Neuronal stem cell (in vitro differentiated cells): ENCODE measurements at places on chromosomes 5 and 9.

GRCh38 chr5:119269061-119269944, 86.5 kb upstream of the TNFAIP8 start:
- peak; percentile 33 for DNase-seq

- no peak for DNase-seq
Measured at GRCh38 chr9:120473608-120474007, 106.4 kb downstream of the CDK5RAP2 start.

- DNase-seq: no peak
Measured at GRCh38 chr5:121271546-121271945, 580.1 kb upstream of the FTMT start.

DNA sequence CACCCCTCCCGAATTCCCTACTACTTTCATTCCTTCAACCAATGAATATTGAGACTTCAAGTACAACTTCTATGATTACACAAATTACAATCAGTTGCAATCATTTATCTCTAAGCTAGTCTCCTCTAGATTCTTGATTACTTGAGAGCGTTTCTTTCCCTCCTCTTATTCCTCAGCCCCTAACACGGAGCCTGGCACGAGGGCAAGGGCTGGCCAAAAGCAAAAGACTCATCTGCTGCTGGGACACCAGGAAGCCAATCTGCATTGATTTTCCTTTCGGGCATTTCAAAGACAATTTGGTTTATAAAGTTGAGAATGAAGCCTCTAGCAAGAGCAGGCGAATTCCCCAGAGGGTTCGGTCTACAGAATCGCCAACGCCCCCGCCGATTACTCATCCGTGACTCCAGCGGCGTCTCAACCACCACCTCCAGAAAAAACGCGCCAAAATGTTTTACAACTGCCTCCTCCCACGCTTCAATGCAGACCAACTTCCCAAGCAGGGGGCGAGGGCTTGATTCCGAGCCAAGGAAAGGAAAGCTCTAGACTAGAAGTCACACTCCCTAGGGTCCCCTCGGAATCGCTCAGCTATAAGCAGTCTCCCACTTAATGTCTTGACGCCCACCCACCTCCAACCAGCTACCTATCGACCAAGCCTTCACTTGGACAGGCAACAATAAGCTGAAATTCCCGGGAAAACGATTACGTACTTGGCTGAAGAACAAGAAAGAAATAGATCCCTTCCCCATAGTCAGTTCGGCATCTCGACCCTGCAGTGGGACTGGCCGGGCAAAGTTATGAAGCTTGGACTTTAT, 1.5 kb downstream of the PCSK1 start:
- no peak for DNase-seq

DNA sequence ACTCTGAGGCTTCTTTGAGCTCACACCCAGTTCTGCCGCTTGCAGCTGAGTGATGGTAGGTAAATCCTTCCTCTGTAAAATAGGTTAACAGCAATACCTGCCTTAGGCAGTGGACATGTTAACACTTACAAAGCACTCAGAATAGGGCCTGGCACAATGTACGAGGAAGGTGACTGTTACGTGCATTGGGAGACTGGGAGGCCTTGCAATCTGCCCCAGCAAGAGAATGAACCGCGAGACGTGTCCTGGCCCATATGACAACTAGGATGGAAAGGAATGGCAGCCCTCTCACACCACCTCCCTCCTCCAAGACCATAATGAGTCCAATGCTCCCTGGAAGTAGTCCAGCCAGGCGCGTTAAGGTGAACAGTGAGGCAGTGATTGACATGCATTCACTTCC, 23.1 kb upstream of the AKNA start:
- no peak for DNase-seq

DNA sequence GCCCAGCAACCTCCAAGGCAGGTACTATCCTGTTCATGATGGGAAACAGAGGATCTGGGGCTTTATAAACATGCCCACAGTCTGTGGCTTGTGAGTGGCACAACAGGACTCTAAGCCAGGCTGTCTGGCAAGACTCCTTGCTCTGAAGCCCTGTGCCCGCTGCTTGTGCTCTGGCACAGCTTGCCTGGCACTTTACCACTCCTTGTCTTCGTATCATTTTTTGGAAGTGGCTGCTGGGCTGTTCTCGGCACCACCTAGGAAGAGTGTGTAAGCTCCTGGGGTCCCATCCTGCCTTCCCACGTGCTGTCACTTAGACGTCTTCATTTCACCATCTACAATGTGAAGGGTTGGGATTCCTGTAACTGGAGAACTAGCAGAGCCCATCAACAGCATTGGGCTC, 59.3 kb upstream of the GLRX start:
- DNase-seq: no peak

GRCh38 chr5:139263536-139263935, 30.0 kb upstream of the MATR3 start:
- no peak for DNase-seq

- no peak for DNase-seq
Measured at GRCh38 chr5:116626945-116627679, 52.5 kb upstream of the SEMA6A start.

GRCh38 chr5:117776977-117777376, 1202.4 kb upstream of the SEMA6A start:
- DNase-seq: no peak

DNA sequence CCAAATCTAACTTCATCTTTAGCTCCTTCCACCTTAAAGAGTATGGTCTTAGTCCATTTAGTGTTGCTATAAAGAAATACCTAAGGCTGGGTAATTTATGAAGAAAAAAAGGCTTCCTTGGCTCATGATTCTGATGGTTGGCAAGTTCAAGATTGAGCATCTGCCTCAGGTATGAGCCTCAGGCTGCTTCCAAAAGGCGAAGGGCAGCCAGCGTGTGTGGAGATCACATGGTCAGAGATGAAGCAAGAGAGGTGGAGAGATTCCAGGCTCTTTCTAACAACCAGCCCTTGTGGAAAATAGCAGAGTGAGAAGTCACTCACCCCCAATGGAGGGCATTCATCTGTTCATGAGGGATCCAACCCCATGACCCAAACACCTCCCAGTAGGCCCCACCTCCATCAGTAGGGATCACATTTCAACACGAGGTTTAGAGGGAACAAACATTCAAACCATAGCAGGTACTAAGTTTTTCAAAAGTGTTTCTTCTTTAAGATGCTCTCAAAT, 225.9 kb downstream of the SGCD start:
- DNase-seq: no peak

DNA sequence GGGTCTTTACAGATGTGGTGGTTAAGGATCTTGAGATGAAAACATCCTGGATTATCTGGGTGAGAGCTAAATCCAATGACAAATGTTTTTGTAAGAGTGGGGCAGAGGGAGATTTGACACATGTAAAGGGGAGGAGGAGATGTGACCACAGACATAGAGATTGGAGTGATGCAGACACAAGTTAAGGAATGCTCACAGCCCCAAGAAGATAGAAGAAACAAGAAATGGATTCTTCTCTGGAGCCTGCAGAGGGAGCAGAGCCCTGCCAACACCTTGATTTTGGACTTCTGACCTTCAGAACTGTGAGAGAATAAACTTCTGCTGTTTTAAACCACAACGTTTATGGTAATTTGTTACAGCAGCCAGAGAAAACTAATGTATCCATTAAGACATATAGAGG, 21.7 kb downstream of the ITGA2 start:
- no peak for DNase-seq

DNA sequence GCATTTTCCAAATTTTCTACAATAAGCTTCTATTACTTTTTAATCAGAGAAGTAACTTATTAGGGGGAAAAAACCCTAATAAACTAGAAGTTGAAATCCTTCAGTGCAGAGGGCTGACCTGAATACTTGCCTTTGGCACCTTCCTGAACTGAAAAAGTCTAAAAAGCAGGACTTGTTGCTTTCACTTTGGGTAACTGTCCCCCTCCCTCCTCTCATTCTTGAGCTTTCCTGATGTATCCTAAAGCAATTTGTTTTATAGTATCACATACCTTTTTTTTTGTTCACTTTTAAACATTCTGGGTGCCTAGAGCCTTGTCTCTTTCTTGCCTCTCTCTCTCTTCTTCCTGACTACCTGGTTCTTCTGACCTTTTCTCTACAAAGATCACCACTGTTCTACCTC, 64.0 kb upstream of the ERBIN start:
- no peak for DNase-seq

- DNase-seq: no peak
Measured at GRCh38 chr5:129963359-129963758, 59.1 kb downstream of the CHSY3 start.

- DNase-seq: peak; percentile 85
Measured at GRCh38 chr9:78438211-78438610, 141.3 kb downstream of the PSAT1 start.

DNA sequence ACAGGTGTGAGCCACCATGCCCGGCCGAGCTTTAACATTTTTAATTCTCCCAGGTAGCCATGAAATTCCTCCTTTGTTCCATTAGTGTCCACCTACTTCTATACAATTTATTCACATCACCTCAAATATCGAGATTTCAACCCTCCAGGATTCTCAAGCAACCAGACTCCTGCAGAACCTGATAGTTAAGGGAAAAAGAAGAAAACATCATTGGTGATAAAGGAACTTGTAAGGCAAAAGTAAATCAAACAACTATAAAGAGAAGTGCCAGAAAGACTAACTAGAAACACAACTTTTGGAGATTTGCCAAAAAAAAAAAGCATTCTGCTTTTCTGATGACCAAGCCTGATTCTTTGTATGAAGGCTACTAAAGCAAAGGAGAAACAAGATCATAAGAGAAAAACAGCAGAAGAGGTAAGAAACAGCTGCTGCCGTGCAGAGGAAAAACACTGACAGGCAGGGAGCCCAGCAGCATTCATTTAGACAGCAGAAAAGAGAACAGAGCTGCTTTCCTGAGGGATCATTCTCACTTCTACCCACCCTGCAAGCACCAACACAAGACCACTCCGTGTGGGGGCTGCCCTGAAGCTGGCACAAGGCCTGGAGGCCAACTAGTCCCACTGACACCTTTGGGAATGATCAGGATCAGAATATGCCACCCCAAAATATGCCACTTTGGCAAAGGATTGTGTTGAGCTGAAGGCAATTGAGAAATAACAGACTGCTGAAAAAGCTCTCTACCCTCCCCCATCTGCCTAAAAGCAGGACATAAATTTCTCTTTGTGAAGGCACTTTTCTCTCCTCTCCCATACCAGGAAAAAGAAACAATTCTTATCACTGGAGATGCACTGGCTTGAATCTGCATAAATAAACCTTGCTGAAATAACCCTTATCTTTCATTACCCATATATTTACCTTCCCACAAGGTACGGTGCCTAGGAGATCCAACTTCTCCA, 75.1 kb downstream of the ALDH7A1 start:
- DNase-seq: no peak

- no peak for DNase-seq
Measured at GRCh38 chr5:52725808-52726207, 61.9 kb upstream of the ITGA1 start.

DNA sequence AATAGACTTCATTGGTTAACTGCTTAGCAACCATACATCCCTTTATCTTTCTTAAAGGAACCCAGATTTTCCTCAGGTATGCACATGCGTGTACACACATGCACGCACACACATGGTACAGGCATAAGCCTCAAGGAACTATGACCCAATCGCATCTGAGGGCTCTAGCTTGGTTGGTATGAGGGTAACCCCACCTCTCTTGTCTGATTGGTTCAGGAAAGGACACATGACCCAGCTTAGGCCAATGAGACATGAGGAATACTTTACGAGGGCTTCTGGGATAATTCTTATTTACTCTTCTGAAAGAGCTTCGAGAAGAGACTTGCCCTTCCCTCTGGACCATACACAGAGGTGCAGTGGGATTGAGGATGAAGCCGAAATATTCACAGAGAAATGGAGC, 141.9 kb downstream of the FRMD3 start:
- DNase-seq: no peak

- DNase-seq: peak; percentile 51
Measured at GRCh38 chr5:172641359-172642050, 442 bp downstream of the NEURL1B start.

DNA sequence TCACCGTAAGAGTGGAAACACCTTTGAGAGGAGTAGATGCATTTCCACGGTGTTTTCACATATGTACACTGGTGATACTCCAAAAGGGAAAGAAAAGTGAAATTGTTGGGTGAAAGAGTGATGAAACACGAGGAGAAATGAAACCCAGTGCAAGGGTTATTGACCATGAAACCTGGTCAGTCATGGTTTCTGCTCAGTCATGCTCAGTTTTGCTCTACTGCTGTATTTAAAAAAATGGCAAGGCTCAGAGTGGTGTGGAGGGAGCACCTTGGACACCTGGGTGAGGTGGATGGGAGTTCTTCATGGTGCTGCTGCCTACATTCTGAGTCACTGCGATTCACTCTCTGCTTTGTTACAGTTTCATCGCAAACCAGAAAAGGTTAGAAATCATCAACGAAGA, 32.3 kb downstream of the NTRK2 start:
- DNase-seq: no peak

DNA sequence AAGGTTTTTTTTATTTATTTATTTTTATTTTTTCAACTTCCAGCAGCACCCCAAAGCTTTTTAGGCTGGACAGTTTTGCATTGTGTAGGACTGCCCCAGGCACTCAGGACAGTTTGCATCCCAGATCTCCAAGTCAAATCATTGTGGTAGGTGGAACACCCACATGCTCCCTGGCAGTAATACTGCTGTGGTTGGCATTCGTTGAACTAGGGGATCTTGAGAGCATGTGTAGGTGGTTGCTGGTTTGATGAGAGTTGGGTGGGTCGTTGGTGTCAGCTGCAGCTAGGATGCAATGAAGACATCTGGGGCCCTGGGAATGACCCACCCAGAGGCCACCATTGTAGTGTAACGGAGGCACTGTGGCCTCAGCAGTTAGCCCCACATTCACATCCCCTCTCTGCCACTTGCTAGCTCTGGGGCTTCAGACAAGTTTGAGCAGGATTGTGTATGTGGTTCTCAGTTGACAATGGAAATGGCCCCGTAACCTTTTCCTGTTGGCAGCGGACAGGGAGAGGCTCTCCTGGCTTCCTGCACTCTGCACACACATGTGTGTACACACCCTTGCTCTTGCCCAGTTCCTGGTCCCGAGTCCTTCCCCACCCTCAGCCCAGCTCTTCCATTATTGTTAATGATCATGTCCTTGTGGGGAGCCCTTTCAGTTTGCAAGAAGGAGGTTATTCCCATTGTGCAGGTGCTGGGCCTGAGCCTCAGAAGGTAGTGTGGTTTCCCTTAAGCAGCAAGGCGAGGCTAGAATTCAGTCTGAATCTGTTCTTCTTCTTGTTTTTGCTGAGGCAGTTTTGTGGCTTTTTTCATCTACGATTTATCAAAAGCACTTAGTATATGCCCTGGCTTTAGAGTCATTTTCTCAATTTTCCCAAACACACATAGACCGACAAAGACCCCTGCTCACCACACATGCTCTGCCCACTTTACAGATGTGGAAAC, 46.5 kb downstream of the PPARGC1B start:
- no peak for DNase-seq
